ENCODE measurements at places on chromosomes 16 and 17.

DNA sequence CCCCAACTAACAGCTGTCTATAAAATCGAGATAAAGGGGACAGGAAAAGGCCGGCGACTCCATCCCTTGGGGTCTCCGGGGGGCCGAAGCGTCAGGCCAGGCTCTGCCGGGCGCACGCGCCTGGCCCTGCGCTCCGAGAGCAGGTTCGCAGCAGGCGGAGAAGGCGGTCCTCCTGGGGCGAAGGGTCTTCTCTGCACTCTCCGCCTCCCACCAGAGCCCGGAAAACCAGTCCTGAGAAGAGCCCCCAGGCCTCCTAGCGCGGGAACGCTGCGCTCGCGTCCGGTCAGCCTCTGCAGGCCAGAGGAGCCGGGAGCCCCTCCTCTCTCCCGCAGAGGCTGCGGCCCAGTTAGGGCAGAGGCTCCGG, 5.1 kb downstream of the FOXF1 start:
- no peak for DNase-seq

DNA sequence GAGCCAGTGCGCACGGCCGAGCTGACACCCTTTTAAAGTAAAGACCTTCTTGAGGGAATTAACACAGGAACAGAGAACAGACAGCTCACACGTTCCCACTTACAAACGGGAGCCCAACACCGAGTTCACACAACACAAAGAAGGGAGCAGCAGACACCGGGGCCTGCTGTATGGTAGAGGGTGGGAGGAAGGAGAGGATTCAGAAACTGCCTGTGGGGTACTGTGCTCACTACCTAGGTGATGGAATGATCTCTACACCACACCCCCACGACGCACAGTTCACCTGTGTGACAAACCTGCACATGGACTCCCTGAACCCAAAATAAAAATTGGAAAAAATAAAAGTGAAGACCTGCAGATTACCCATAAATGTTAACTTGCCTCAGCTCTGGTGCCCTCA, 32.5 kb downstream of the TMC6 start:
- no peak for DNase-seq

DNA sequence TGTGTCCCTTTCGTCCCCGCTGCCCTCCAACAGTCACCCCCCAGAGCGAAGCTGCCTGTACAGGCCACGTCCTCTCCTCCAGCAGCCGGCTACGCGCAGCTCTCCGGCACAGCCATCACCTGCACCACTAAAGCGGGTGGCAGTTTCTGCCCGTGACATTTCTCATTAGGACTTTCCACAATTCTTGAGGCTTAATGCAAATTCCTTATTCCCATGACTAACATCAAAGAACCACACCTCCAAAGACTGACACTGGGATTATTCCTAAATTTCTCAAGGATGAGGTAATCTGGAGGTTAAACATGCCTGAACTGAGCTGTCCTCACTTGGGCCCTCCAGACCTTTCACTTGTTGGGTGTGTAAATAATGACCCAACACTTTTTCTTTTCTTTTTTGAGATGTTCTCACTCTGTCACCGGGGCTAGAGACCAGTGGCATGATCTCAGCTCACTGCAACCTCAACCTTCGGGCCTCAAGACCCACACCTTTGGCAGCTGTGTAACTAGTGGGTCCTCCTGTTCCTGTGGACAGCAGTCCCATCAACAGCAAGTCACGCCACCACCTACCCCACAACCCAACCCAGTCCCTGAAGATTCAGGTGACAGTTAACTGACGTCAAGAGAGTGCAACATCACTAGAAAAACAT, 11.7 kb downstream of the ANKRD11 start:
- no peak for DNase-seq

GRCh38 chr16:60731329-60732050, 1304.7 kb downstream of the CDH8 start:
- peak; percentile 83 for DNase-seq

- DNase-seq = no peak
These were observed 31.4 kb upstream of the CACNG5 start for GRCh38 chr17:66803474-66803951.

GRCh38 chr16:49664221-49665215, 191.4 kb downstream of the ZNF423 start:
- no peak for DNase-seq

DNA sequence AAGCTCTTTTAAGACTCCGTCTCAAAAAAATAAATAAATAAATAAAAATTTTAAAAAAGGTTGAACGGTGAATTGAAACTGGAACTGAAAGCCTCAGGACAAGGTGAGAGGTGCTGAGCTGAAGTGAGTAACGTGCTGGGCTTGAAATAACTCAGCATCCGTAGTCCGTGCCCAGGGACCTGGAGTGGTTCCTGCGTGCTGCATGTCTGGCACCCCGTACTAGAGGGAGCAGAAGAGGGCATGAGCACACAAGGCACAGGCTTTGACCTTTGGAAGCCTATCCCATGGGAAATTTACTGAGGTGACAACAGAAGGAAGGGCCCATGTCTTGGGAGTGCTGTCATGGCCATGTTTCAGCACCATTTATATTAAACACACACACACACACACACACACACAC, 4.5 kb upstream of the MEIOB start:
- no peak for DNase-seq

DNA sequence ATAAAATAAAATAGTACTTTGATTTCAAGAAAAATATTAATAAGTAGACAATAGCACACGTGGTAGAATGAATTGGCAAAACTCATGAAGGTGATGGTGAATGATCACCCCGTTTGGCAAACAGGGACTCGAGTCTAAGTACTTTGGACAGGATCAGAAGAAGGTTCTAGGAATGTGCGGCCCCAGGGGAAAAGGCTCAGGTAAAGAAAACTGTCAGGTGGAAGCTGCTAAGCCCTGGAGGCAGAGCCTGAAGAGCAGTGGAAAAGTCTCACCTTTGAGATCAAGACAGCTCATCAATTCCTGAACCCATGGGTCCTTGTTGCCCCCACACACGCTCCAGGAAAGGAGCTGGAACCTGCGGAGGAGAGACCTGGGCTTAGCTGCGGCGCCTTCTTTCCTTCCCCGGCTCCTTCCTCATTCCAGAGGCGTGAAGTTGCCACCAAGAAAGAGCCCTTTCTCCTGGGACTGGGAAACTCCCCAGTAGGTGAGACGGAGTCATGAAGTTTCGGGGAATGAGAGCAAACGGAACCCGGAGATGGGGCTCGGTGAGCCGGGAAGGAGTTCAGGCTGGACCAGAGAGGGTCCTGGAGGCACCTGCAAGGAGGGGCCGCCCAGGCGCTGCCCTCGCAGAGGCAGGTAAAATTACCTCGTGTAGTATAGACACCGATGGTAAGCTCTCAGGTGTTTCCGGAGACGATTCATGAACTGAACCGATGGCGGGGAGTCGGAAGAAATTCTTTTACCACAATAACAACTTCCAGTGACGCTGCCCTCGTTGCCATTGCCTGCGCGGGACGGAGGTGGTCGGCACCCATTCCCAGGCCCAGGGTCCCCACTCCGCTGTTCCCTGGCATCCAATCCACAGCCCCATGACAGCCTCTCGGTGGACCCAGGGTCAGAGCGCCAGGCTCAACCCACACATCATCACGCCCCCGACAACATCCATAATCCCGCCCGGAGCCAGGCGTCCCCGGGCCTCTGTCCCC, 1.2 kb upstream of the ZMYND15 start:
- no peak for DNase-seq

- DNase-seq = peak; percentile 84
These were observed 63.9 kb downstream of the NXN start for GRCh38 chr17:915538-916201.

DNA sequence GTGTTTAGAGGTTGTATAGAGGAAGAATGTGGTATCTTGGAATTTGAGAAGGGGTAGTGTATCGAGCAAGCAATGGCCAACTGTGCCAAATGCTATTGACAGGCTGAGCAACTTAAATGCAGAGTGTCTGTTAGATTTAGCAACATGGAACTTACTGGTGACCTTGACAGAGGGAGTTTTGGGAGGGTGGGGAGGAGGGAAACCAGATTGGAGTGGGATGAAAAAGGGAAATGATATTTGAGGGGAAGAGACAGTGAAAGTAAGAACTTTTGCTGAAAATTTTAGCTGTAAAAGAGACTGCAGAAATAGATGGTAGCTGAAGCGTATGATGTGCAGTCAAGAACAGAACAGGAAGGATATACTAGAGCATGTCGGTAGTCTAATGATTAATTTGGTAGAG, 1.1 kb downstream of the LRRC36 start:
- DNase-seq = no peak

- DNase-seq = no peak
These were observed 81.4 kb downstream of the XYLT1 start for GRCh38 chr16:17389384-17389783.

- peak; percentile 98 for DNase-seq
These were observed at the start of the genes POLR3K and SNRNP25 for GRCh38 chr16:53346-54236. TSS of gene POLR3K (minus strand) at chr16:53608. CDS start at chr16:53586, 22 bp downstream. TSS of gene SNRNP25 (plus strand) at chr16:53828. CDS start at chr16:54017, 189 bp downstream.

GRCh38 chr16:65808790-65809189, 557.7 kb upstream of the CDH5 start:
- DNase-seq = no peak

DNA sequence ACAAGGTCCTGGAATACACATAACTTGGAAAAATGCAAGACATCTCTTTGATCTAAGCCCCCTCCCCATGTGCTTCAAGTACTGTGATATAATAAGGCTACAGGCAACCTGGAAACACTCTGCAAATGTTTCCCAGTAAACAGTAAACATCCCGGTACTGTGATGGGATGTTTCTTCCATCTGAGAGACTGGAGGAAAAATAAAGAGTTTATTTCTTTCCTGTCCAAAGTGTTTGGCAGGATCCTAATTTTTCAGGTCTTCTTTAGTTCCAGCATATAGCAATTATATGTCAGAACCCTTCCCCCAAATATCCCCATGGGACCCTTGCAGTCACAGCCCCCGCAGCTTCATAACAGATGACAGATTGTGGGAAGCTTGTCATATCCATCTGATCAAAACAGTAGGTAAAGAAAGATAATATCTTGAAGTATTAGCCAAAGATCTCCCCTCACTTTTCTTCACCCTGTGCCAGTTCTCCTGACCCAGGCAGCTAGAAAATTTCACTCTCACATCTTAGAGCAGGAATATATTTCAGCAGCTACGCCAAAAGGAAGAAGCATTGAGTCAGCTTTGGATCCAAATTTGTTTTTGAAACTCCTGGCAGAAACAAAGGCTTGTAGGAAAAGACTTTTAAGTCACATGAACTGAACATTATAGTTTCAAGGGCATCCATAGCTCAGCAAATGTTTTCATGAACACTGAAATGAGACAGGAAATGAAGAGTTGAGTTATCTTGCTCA, 141.3 kb downstream of the HS3ST3A1 start:
- DNase-seq = peak; percentile 89

DNA sequence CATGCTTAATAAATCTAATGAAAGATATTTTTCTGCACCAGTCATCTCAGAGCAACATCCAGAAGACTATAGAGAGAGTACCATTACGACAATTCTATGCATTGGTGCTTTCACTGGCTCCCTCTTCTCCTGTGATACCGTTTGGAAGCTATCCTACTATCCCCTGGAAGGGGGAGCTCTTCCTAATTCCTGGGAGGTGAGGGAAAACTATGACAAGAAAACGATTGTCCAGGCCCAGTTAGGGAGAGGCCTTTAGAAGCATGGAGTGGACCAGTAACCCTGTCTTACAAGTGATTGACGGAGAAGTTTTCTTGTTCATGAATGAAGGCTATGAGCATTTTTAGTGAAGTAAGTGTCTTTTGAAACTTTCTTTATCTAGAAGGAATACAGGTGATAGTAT, 150.2 kb downstream of the TANC2 start:
- no peak for DNase-seq

GRCh38 chr17:50768346-50768761, 1.0 kb upstream of the ANKRD40CL start:
- DNase-seq = peak; percentile 73

DNA sequence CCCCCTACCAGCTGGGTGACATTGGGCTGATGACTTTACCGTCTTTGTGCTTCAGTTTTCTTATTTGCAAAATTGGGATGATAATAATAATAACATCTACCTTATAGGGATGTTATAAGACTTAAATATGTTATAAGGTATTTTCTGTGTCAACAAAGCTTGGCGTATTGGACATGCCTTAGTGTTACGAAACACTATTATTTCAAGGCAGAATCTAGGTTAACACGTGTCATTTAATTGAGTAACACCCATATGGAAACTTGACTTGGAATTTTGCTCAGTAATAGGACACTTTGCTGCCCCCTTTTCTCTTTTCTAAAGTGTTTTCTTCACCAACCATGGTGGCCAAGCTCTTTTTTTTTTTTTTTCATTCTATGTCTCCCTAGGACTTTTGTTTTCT, 294.2 kb upstream of the SALL1 start:
- DNase-seq = no peak

GRCh38 chr17:1948517-1948825, 76.7 kb downstream of the RTN4RL1 start:
- DNase-seq = no peak

- DNase-seq = no peak
These were observed 64.8 kb downstream of the TUBD1 start for GRCh38 chr17:59827721-59828477.

DNA sequence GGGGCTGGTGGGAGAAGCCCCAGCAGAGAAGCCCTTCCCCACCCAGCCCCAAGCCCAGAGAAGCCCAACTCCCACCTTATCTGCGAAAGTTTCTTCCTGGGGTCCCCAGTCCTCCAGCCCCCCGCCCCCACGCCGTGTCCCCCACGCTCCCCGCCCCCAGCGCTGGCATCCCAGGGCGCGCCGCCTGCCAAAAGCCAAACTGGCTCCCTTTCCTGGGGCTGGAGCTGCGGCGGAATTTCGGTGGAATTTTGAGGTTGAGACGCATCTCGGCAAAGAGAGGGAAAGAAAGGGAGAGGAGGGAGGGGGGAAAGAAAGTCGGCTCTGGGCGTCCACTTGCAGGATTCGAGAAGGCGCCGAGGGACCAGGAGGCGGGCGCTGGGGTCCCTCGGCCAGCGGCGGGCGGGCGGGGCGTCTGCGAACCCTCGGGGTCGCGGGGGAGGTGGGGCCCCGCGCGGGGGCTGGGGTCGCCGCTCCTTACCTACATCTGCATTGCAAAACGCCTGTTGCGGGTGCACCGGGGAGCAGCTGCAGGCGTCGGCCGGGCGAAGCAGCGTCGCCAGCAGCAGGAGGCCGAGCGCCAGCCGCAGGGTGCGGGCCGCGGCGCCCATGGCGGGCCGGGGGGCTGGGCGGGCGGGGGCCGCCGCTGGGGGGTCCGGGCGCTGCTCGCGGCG, 571 bp downstream of the TIMP2 start:
- DNase-seq = no peak

DNA sequence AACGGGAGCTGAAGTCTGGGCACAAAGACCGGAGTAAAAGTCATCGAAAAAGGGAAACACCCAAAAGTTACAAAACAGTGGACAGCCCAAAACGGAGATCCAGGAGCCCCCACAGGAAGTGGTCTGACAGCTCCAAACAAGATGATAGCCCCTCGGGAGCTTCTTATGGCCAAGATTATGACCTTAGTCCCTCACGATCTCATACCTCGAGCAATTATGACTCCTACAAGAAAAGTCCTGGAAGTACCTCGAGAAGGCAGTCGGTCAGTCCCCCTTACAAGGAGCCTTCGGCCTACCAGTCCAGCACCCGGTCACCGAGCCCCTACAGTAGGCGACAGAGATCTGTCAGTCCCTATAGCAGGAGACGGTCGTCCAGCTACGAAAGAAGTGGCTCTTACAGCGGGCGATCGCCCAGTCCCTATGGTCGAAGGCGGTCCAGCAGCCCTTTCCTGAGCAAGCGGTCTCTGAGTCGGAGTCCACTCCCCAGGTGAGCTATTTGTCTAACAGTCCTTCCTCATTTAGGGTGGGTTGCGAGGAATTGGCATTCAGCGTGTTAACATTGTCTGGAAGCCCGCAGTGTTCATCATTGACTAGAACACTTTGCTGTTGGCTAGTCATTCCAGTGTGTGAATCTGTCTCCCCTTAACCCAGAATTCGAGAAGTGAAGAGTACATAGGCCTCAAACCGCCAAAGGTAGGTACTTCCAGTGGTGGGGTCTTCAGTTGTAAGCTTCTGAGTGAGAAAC, 1.5 kb downstream of the CDK12 start:
- no peak for DNase-seq
